ENCODE measurements at places on chromosomes 12 and 14. TPM values are rescaled to one million over a fixed set of nuclear protein-coding genes. Genes with fewer than 3 reads are reported as not detected.

Gene PLCZ1
- not detected for polyA plus RNA-seq

Gene MFAP5
- polyA plus RNA-seq: not detected

Gene DLK1
- not detected for polyA plus RNA-seq

- no peaks in the 10 kb centered on the region for H3K4me1 ChIP-seq
- H3K27me3 ChIP-seq: peaks cover 20% of the 10 kb centered on the region
- no peak overlapping the region for H3K4me3 ChIP-seq
- peaks cover 8% of the 10 kb centered on the region for H3K36me3 ChIP-seq
- DNase-seq: no peak
- no peak overlapping the region for H3K27ac ChIP-seq
Observed at GRCh38 chr14:104445086-104445485, 134.5 kb upstream of the C14orf180 start.

- H3K4me3 ChIP-seq: no peak overlapping the region
- no peak overlapping the region for H3K27ac ChIP-seq
- DNase-seq: no peak
- no peaks in the 10 kb centered on the region for H3K36me3 ChIP-seq
- H3K4me1 ChIP-seq: peaks cover 4% of the 10 kb centered on the region
Observed at GRCh38 chr12:115869604-115870003, 407.9 kb downstream of the MED13L start.

DNA sequence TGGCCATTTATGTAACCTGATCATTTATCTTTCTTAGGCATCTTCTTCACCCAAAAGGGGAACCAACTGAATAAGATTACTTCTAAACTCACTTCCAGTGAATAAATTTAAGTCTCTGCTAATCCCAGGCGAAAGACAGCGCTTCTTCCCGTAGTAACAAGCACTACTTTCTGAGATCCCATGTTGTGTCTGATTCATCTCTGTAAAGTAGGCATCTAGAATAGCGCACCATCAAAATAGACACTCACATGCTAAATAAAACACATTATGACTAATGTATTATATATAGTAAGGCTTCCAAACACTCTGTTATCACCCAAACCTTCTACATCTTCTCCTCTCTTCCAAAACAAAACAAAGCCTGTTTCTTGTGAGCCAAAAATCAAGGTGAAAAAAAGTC, 15.1 kb downstream of the GTF2A1 start:
- peaks cover 65% of the 10 kb centered on the region for H3K4me1 ChIP-seq
- DNase-seq: no peak
- H3K4me3 ChIP-seq: no peak overlapping the region
- H3K36me3 ChIP-seq: no peaks in the 10 kb centered on the region
- H3K27me3 ChIP-seq: no peaks in the 10 kb centered on the region
- peak overlapping the region; percentile 13 for H3K27ac ChIP-seq

Gene NINJ2
- polyA plus RNA-seq: 42.3 TPM

GRCh38 chr14:95287176-95287754, 32.4 kb downstream of the CLMN start:
- no peak overlapping the region for H3K27ac ChIP-seq
- no peak for DNase-seq
- peaks cover 3% of the 10 kb centered on the region for H3K27me3 ChIP-seq
- H3K4me1 ChIP-seq: no peaks in the 10 kb centered on the region
- no peaks in the 10 kb centered on the region for H3K36me3 ChIP-seq

Gene CAPZA3
- not detected for polyA plus RNA-seq

GRCh38 chr12:2288875-2289274, 236.1 kb downstream of the CACNA1C start:
- peaks cover 3% of the 10 kb centered on the region for H3K27me3 ChIP-seq
- H3K4me3 ChIP-seq: no peak overlapping the region
- no peak for DNase-seq
- H3K4me1 ChIP-seq: no peaks in the 10 kb centered on the region
- no peaks in the 10 kb centered on the region for H3K36me3 ChIP-seq
- no peak overlapping the region for H3K27ac ChIP-seq

DNA sequence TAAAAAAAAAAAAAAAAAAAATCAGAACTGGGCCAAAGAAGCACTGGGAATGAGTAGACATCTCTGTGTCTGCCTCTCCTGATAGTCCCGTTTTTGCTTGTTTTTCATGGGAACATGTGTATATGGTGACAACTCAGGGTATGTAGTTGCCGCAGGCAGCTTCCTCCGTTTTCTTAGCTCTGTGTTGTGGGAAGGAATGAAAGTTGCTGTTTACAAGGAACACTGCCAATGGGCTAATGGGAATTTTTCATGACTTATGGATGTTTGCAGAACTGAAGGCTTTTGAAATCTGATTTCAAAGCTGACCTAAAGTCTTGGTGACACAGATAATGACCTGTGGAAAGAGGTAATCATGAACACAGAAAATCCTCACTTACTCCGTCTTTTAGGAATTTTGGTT, 146.4 kb upstream of the BTG1 start:
- H3K27ac ChIP-seq: no peak overlapping the region
- no peaks in the 10 kb centered on the region for H3K27me3 ChIP-seq
- no peak overlapping the region for H3K4me3 ChIP-seq
- no peaks in the 10 kb centered on the region for H3K4me1 ChIP-seq
- H3K36me3 ChIP-seq: no peaks in the 10 kb centered on the region

- H3K27ac ChIP-seq: no peak overlapping the region
- H3K36me3 ChIP-seq: no peaks in the 10 kb centered on the region
- peaks cover 25% of the 10 kb centered on the region for H3K27me3 ChIP-seq
Observed at GRCh38 chr12:116280595-116281290, 3.2 kb upstream of the MED13L start.

DNA sequence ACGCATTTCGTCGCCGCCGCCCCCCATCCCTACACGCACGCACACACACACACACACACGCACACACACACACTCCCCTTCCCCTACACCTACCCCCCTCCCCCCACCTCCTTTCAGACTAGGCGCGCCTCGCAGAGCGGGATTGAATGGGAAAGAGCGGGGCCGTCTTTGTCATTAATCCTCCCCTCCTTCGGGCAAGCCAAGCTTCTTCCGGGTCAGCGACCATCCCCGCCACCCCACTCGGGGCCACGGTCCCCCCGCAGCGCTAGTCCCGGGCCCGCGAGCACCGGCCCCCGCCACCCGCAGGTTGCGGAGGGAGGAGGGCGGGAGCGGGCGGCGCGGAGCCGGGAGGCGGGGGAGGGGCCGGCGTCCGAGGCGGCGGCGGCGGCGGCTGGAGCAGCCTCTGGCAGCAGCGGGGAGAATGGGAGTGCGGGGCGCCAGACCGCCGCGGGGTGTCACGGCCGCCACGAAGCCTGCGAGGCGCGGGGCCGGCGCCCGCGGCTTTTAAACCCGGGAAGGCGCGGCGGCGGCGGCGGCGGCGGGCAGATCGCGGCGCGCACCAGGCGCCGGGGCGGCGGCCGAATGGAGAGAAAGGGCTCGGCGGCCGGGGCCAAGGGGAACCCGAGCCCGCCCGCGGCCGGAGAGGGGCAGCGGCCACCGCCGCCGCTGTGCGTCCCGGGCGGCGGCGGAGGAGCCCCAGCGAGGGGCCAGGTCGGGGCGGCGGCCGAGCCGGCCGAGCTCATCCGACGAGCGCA, at the start of gene TTC9:
Gene TTC9, plus strand, starts transcription at position 369 of the 755 bp plus-strand sequence. Its CDS starts 214 bp downstream, at position 583.
- peaks cover 4% of the 10 kb centered on the region for H3K27me3 ChIP-seq
- no peaks in the 10 kb centered on the region for H3K36me3 ChIP-seq
- peak within 1 kb of the TSS; percentile 59 for H3K27ac ChIP-seq
- peaks cover 37% of the 10 kb centered on the region for H3K4me1 ChIP-seq
- H3K4me3 ChIP-seq: peak within 1 kb of the TSS; percentile 90
- DNase-seq: peak; percentile 18

Gene RBM23
- polyA plus RNA-seq: 85.5 TPM

GRCh38 chr12:40827683-40828592, 135.7 kb downstream of the CNTN1 start:
- DNase-seq: no peak
- no peaks in the 10 kb centered on the region for H3K36me3 ChIP-seq
- H3K27me3 ChIP-seq: no peaks in the 10 kb centered on the region
- H3K4me3 ChIP-seq: no peak overlapping the region
- H3K4me1 ChIP-seq: no peaks in the 10 kb centered on the region

DNA sequence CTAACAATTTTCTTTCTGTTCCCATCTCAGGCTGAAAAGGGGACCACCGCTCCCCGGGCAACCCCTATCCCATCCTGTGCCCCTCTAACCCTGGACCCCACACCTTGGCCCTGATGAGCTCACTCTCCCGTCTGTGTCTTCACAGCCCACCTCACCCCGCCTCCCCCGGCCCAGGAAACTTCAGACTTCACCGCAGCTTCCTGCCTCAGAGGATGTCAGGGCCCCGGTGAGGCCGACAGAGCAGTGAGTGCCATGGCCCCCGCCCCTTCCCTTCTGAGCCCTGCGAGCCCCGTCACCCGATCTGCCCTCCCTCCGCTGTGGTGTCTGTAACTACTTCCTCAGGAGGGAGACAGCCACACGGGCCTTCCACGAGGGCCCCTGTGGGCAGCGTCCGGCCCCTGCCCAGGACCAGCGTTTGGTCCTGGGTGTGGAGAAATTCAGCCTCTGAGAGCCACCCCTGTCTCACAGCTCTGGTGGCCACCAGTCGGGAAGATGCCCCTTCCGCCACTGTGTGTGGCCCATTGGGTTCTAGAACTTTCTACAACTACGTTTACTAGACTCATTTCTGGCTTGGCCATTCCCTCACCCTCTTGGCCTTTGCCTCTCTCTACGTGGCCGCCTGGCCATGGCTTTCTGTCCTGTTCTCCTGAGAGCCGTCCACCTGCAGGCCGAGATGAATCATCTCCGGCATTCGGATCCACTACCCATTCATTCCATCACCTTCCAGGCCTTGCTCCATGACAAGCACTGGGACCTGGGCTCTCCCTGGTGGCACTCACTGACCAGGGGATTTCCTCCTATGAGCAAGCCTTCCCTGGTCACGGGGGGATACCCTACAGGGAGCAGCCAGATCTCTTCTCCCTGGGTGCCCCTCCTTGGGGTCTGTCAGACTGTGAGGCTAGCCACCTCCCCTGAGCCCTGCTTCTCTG, 3.4 kb downstream of the RHOF start:
- H3K27me3 ChIP-seq: peaks cover 18% of the 10 kb centered on the region
- DNase-seq: peak; percentile 97
- H3K36me3 ChIP-seq: peaks cover 14% of the 10 kb centered on the region
- H3K4me3 ChIP-seq: peak overlapping the region; percentile 86

- no peaks in the 10 kb centered on the region for H3K4me1 ChIP-seq
- peaks cover 15% of the 10 kb centered on the region for H3K27me3 ChIP-seq
- H3K27ac ChIP-seq: no peak overlapping the region
- no peaks in the 10 kb centered on the region for H3K36me3 ChIP-seq
- H3K4me3 ChIP-seq: no peak overlapping the region
- no peak for DNase-seq
Observed at GRCh38 chr12:109613649-109614455, 40.3 kb downstream of the MVK start.

DNA sequence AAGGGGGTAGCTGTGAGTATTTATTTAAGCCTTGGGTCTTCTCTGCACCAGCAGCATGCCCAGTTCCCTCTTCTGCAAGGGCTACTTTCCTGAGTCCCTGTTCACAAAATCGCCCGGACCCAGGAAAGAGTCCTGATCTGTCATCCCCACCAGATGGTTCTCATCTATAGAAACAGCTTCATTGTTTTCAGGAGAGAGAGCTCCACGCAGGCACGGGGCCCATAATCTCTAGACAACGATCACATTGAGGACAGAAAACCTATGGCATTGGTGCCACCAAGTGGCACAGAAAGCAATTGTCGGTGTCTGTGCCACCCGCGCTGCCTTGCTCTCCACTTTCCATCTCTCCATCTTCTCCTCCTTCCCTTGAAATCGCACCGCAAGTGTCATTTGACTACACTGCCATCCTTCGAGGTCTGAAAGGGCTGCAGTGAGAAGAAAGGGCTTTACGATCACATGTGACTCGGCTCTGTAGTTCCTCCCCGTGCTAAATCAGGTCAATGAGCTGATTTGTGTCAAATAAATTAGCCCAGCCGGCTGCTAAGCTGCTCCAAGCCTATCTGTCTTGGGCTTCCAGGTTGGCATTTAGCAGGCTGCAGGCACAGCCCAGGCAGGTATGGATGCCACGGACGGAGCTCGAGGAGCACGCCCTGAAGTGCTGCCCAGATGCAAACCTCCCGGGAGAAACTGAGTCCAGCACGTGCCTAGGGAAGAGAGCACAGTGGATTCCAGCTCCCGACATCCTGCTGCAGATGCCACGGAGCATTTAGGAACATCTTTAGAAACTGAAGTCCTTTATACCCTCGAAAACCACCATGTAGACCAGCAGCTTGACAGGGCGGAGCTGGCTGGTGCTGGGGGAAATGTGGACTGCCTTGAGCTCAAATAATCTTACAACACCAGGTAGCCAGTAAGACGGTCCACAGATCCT, 28.8 kb downstream of the SPRING1 start:
- no peak overlapping the region for H3K4me3 ChIP-seq
- DNase-seq: peak; percentile 13
- peaks cover 10% of the 10 kb centered on the region for H3K4me1 ChIP-seq
- no peaks in the 10 kb centered on the region for H3K27me3 ChIP-seq
- H3K36me3 ChIP-seq: no peaks in the 10 kb centered on the region

- H3K36me3 ChIP-seq: no peaks in the 10 kb centered on the region
- H3K4me3 ChIP-seq: no peak overlapping the region
- no peak overlapping the region for H3K27ac ChIP-seq
- DNase-seq: no peak
- H3K27me3 ChIP-seq: peaks cover 1% of the 10 kb centered on the region
- no peaks in the 10 kb centered on the region for H3K4me1 ChIP-seq
Observed at GRCh38 chr14:34081101-34081575, 130.3 kb upstream of the EGLN3 start.

Gene FGD4
- polyA plus RNA-seq: 2.3 TPM

Gene ASB2
- 4.2 TPM for polyA plus RNA-seq

GRCh38 chr12:116996621-116997020, 85.9 kb downstream of the FBXW8 start:
- H3K27ac ChIP-seq: no peak overlapping the region
- H3K4me3 ChIP-seq: no peak overlapping the region
- peaks cover 13% of the 10 kb centered on the region for H3K36me3 ChIP-seq
- no peaks in the 10 kb centered on the region for H3K4me1 ChIP-seq
- peaks cover 2% of the 10 kb centered on the region for H3K27me3 ChIP-seq
- no peak for DNase-seq

Gene IQSEC3
- not detected for polyA plus RNA-seq

GRCh38 chr14:51969852-51970540, 19.4 kb upstream of the RTRAF start:
- H3K4me3 ChIP-seq: no peak overlapping the region
- peaks cover 5% of the 10 kb centered on the region for H3K27me3 ChIP-seq
- H3K27ac ChIP-seq: peak overlapping the region; percentile 11
- peaks cover 4% of the 10 kb centered on the region for H3K36me3 ChIP-seq
- peaks cover 34% of the 10 kb centered on the region for H3K4me1 ChIP-seq

Gene YARS2
- 8.8 TPM for polyA plus RNA-seq

Gene TNS2
- polyA plus RNA-seq: not detected

- no peaks in the 10 kb centered on the region for H3K27me3 ChIP-seq
- no peak for DNase-seq
- no peaks in the 10 kb centered on the region for H3K36me3 ChIP-seq
- no peak overlapping the region for H3K27ac ChIP-seq
- no peak overlapping the region for H3K4me3 ChIP-seq
- no peaks in the 10 kb centered on the region for H3K4me1 ChIP-seq
Observed at GRCh38 chr12:132404951-132405741, 75.8 kb upstream of the GALNT9 start.

Gene KLRD1
- polyA plus RNA-seq: 1,330 TPM

Gene A2M
- 1.5 TPM for polyA plus RNA-seq

Measured in immature natural killer cell (primary cell).